ENCODE measurements at places on chromosomes 16 and 17.

- no peak for ATAC-seq
These were observed 74.6 kb upstream of the SOX9 start for GRCh38 chr17:72046178-72046577.

DNA sequence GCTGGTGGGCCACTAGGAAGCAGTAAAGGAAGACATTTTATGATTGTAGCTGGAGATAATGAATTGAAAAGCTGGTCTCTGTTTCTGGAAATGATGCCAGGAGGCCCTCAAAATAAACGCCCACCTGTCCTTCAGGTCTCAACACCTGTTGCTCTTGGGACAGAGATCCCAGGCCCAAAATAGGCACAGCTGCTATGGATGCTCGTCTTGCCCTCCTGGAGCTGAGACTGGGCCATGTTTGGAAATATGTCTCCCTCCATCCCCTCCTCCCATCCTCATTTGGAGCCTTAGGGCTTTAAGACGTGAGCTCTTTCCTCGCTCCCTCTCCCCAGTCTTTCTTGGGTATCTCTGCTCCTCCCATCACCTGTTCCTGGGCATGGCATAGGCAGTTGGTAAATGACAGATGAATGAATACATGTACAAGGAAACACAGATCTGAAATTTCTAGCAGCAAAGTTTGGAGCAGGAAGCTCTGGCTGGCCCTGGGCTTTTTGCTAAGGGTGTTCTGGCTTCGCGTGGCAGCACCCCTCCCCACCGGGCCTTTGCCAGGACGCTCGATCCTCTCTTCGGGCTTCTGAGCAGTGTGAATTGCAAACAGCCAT, 33.3 kb downstream of the MYH3 start:
- ATAC-seq = no peak

DNA sequence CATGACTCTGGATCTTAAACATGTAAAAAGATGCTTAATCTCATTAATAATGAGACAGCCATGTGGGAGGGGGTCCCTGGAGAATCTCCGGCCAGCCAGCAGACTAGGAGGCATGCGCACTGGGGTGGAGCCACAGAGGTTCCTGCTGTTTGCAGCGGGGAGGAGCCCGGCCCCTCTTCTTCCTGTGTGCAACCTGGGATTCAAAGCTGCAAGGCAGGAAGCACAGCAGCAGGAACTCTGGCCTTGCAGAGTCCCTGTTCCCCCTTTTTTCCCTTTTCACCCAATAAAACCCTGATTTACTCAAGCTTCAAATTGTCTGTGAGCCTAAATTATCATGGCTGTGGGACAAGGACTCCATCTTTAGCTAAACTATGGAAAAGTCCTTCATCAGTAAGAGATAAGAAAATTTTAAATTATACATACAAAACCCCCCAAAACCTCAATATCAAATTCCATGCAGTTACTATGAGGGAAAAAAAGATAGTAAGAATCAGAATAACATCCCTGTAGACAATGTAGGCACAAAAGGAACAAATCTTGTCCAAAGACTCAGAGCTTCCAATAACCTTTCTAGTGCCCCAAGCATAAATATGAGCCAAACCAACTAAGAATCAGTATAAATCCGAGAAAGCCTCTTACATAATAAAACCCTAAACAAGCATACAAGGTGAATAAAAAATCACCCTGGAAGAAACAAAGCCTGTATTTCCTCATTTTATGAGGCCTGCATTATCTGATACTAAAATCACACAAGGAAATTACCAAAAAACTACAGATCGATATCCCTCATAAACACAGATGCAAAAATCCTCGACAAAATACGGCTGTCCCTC, 12.1 kb downstream of the CFDP1 start:
- peak; percentile 52 for ATAC-seq

DNA sequence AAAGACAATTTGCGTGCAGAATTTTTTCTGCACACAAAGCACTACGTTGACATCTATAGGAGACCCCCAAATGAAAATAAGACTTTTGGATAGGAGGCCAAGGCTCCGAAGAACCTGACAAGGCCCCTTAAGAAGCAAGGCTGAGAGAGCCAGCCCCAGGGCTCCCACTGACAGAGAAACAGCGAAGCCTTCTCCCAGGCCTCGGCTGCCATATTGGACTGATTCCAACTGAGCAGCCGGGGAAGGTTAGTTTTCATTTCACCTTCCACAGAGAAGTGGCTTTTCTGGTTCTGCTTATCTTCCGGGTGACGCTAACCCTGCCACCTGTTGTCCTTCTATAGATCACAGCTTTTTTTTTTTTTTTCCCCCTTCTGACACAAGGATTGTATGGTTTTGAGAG, 356.7 kb downstream of the SOX9 start:
- ATAC-seq = no peak

DNA sequence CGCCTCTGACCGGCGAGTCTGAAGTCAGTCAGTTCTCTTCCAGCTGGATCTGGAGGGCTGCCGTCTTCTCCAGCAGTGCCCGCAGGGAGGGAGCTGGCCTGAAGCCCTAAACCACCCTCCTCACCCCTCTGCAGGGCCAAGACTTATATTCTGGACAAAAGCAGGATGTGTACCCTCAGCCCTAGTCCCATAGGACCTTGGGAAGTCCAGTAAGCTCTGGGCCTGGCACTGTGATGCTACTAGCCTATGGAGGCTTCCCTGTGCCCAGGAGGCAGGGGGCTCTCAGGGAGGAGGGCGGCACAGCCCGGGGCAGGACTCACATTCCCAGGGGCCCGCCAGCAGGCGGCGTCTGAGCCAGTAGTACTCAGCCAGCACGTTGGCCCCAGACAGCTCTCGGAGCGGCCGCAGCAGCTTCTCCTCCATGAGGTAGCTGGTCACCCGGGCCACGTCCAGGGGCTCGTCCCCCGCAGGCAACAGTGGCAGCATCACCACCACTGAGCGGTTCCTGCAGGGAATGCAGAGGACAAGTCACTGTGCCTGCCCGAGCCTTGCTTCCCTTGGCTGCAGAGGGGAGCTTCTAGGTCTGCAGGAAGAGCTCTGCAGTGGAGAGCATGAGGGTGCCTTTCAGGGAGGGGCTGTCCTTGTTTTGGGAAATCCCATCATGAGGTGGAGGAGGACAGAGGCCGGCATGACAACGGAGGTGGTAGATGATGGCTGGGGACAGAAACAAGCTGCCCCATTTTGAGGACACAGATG, 41.7 kb downstream of the RMI2 start:
- ATAC-seq = no peak
